ENCODE measurements at places on chromosomes 4 and X.

GRCh38 chrX:7347465-7347864, 199.5 kb upstream of the PUDP start:
- DNase-seq = no peak

DNA sequence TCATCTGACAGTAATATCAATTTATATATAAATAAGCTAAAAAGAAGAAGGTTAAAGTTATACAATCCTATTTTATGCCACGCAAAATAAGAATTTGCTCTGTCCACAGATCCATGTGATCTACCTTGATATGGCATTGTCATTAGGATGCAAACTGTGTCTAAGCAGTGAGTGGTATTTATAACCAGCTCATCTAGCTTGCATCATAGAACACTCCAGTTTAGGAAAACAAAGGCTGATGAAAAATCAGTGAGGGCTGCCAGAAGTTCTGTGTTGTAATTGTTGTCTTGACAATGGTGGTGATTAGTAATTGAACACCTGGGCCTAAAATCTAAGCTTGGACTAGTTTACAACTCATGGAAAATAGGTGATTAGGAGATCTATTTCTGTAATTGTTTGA, 111.0 kb downstream of the CPE start:
- DNase-seq = no peak

- DNase-seq = peak; percentile 27
Observed at GRCh38 chr4:56613101-56613862, 67.8 kb downstream of the HOPX start.

DNA sequence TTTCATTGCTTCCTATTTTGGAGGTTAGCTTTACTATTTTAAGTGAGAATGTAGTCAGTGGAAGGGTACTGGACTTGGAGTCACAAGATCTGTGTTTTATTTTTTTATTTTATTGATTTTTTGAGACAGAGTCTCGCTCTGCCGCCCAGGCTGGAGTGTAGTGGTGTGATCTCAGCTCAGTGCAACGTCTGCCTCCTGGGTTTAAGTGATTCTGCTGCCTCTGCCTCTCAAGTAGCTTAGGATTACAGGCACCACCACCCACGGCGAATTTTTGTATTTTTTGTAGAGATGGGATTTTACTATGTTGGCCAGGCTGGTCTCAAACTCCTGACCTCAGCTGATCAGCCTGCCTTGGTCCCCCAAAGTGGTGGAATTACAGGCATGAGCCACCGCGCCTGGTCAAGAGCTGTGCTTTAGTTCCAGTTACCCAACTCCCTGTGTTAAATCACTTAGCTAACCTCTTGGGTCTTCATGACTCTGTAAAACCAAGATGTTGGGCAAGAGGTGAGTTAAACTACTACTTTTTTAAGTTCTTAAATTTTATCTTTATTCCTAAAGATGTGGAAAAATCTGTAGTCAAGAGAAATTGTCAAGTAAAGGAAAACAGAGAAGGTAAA, 11.2 kb downstream of the USP9X start:
- no peak for DNase-seq

- DNase-seq = peak; percentile 14
Observed at GRCh38 chr4:69054578-69055200, 41.6 kb upstream of the UGT2B7 start.
